ENCODE measurements at places on chromosomes 7 and 10.

DNA sequence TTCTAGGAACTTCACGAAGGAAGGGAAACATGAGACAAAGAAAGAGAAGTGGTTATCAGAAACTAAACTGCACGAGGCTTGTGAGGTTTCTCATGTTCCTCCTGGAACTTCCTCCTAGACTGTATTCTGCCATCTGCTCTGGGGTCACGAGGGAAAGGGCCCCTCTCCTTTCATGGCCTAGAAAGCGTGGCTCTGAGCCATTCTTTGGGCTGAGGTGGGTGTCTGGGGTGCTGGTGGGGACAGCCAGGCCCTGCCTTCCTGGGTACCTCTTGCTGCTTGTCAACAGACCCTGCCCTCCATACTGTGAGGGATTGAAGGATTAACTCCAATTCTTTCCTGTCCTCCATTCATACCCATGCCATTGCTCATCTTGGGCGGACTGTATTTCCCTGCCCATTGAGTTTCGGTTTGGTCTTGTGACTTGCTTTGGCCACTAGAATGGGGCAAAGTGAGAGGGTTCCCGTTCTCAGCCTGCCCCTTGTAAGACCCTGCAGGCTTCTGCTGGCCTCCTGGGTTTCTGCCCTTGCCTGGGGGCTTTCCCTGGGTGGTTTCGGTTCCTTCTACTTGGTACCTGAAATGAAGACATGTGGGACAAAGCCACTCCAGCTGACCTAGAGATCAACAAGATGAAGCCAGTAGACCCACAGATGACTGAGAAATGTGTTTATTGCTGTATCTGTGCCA lies 14.9 kb upstream of the GIMAP8 start:
- DNase-seq: no peak

- no peak for DNase-seq
Observed at GRCh38 chr7:25369786-25370185, 141.5 kb upstream of the NPVF start.

DNA sequence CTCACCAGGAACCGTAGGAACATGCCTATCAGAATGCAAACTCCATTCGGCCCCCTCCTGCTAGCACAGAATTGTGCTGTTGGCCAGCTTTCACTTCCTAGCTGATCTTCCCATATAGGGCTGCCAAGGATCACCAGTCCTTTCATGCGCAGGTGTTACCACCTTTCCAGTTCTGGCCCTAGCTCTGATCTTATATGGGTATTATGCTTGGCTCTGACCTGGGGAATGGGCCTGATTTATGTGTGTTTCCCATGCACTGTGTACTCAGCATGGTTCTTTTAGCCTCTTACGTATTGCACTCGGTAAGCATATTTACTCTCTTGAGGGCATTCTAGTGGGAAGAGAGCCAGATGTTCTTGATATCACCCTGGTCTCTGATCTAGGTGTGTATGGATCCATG lies 11.1 kb downstream of the SLC35G1 start:
- no peak for DNase-seq

DNA sequence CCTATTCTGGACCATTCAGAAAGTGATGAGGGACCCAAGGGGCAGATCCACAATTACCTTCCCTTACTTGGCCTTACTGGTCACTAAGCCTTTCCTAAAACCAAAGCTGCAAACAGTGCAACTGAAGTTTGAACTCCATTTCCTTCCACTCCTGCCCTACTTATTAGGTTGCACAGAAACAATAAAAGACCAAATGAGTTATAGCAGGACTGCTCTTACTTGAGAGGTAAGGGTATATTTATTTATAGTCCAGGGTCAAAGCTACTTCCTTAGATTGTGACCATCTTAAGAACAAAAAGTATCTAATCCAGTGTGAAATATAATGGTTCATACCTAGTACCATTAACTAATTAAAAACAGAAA lies 27.0 kb downstream of the CDK6 start:
- DNase-seq: no peak

DNA sequence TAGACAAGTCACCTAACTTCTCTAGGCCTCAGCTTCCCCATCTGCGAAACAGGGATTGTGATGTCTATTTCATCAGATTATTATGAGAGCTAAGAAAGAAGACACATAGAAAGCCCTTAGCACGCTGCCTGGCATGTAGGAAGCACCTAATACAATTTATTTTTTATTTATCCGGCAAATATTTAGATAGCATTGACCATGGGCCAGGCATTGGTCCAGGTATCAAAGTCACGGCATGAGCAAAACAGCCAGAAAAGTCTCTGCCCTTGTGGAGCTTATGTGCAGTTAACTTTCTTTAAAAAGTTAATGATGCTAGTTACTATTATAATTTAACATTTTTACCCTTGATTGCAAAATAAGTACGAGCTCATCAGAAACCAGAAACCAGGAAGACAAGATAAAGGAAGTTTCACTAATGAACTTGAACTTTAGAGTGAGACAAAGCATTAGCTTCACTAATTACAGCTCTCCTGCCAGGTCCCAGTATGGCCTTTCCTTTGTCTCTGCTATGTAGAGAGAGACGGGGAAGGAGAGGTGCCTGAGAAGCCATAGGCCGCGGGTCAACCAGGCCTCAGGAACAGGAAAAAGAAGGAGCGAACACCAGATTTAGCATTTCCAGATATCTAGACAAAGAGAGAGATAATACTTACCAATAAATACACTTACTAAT lies 139.5 kb upstream of the ADAM12 start:
- no peak for DNase-seq

- no peak for DNase-seq
Observed at GRCh38 chr10:125266541-125266940, 106.2 kb upstream of the CTBP2 start.

GRCh38 chr7:136870866-136871487 lies 2.5 kb downstream of the CHRM2 start:
- no peak for DNase-seq

DNA sequence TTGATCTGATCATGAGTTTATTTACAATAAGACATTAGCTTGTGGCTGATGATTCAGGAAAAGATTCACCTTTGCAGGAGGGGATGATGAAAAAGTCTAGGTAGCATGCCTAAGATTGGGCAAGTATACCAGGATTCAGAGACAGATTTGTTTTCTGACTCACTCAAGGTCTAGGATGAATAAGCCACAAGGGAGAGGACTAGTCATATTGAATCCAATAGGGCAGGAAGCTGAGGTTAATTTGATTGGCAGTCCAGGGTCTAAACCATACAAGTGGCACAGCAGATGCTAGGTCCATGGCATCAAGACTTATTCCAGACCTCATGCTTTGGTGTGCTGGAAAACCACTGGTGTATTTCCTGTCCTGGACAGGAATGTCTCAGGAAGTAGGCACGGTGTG lies 1133.4 kb downstream of the XPNPEP1 start:
- DNase-seq: no peak

DNA sequence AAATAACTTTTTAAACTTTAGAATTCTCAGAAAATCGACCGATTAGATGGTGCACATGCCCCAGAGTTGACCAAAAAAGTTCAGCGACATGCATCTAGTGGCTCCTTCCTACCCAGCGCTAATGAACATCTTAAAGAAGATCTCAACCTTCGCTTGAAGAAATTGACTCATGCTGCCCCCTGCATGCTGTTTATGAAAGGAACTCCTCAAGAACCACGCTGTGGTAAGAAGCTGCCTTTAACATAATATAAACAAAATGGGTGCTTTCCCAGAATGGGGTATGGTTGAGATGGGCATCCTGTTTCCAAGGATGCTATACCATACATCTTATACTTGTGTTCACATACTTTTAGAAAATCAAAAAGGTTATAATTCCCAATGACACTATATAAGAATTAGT lies 24.6 kb downstream of the GLRX3 start:
- no peak for DNase-seq

- no peak for DNase-seq
Observed at GRCh38 chr7:98251231-98251600, 816 bp downstream of the TECPR1 start.

DNA sequence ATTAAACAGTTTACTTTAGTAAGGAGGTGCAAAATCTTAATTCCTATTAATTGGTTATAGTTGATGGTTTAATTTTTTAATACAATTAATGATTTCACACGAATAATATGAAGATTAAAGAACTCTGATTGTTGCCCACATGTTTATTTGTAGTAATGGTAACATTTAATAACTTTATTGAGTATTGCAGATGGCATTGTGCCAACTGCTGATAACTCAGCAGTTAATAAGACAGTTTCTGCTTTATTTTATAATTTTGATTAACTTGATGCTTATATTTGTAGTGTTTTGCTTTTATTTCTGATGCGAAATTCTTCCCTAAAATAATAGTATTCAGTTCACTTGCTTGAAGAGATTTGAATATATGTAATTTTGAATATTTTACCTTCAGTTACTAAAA lies 2.8 kb downstream of the DNAJB9 start:
- DNase-seq: no peak

GRCh38 chr7:35700865-35701264 lies 5.9 kb upstream of the HERPUD2 start:
- DNase-seq: no peak

DNA sequence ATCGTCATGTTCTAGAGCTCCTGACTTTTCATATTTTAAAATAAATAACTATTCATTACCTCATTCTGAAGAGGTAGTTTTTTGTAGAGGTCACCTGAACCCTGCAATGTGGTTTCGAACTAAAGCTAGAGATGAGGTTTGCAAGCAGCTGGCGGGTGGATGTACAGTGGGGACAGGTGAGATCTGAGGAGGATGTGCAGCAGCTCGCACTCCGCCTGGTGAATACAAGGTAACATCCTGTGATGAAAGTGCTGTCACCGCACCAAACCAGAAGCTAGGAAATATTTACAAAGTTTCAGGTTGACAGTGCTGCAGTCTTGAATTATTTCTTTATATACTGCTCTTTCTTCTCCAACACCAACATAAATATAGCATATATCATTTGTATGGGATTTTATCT lies 26.5 kb downstream of the NDUFB2 start:
- DNase-seq: no peak

DNA sequence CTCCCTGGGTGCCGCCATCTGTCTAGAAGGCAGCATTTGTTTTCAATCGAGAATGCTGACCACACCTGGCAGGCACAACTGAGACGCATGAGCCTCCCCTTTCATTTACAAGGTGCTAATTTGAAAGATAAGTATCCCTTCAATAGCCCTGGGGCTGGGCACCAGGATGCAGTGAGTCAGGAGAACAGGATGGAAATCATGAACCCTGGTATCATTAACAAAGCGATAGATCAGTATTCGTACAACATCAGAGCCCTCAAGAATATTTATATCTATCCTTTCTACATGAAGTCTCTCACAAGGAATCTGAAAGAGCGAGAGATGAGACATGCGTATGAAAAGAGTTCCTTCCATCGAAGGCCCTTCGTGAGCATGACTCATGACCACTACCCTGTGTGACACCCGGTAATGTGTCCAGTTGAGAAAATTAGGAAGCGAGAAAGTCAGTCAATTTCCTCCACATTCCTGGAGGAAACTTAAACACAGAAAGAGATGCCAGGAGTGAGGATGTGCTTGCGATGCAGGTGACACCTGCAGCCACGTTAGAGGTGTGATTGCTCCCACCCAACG lies 123.1 kb upstream of the PITRM1 start:
- no peak for DNase-seq

GRCh38 chr10:115772606-115773005 lies 500.4 kb downstream of the GFRA1 start:
- no peak for DNase-seq

- no peak for DNase-seq
Observed at GRCh38 chr10:105473170-105473569, 832.1 kb downstream of the SORCS3 start.

GRCh38 chr10:128230401-128230800 lies 104.2 kb upstream of the MKI67 start:
- no peak for DNase-seq

GRCh38 chr10:30782537-30783461 lies 153.2 kb upstream of the LYZL2 start:
- no peak for DNase-seq

DNA sequence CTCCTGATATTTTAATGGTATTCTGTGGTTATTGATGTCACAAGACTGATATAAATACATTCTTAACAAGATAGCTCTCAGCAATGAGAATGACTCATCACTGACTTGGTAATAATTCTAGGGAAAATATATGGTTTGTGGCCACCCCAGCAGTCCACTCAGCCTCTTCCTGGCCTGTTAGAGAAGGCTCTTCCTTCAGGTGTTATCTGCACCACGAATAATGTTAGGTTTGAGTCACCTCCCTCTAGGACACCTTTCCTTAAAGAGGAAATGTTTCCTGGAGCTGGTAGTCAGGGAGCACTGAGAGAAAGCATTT lies 163.3 kb downstream of the SVIL start:
- DNase-seq: no peak

- no peak for DNase-seq
Observed at GRCh38 chr7:22730066-22730710, 3.2 kb downstream of the IL6 start.

DNA sequence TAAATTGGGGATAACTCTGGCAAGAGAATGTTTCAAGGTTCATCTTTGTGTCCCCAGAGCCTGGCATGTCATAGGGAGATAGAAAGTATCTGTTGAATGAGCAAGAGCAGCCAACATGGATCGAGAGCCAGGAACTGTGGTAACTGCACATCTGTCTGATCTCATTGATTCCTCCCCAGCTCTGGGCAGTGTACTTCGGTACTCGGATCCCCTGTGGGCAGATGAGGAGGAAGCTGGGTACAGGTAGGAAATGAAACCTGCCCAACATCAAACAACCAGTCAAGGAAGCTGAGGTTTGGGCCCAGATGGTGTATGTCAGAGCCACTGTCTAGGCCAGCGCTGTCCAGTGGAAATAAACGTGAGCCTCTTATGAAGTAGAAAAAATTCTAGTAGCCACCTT lies 76.4 kb downstream of the GRK5 start:
- DNase-seq: no peak

DNA sequence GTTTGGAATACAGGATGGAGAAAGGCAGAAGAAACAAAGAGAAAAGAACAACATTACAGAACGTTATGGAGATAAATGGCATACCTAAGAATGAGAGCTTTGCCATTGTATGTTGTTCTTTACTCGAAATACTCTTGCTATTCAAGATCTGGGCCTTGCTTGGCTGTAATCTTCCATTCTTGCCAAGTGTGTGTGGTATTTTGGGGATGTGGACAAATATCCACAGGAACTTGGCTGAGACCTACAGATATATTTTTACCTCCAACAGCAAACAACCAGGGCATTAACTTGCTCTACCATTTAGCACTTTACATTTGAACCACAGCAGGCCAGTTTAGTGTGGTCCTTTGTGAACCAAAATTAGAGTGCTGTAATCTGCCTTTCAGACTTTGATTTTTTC lies 76.3 kb downstream of the DKK1 start:
- DNase-seq: no peak

- peak; percentile 68 for DNase-seq
Observed at GRCh38 chr10:122348935-122349361, 25.6 kb upstream of the PLEKHA1 start.

- no peak for DNase-seq
Observed at GRCh38 chr10:123986736-123987135, 95.1 kb upstream of the CPXM2 start.

GRCh38 chr7:49166441-49166840 lies 242.1 kb downstream of the CDC14C start:
- DNase-seq: no peak
